Effector memory CD4-positive, alpha-beta T cell (primary cell): ENCODE measurements at places on chromosomes 12 and 14.

- peaks cover 17% of the 10 kb centered on the region for H3K27me3 ChIP-seq
- no peak overlapping the region for H3K27ac ChIP-seq
- DNase-seq: no peak
- no peaks in the 10 kb centered on the region for H3K36me3 ChIP-seq
- peaks cover 4% of the 10 kb centered on the region for H3K4me1 ChIP-seq
Observed at GRCh38 chr14:103217538-103217937, 94.3 kb downstream of the TNFAIP2 start.

- no peak overlapping the region for H3K27ac ChIP-seq
- H3K27me3 ChIP-seq: no peaks in the 10 kb centered on the region
Observed at GRCh38 chr12:96054244-96054610, 18.8 kb upstream of the LTA4H start.

GRCh38 chr12:51511546-51512260 lies 79.3 kb upstream of the SCN8A start:
- no peak for DNase-seq
- no peaks in the 10 kb centered on the region for H3K27me3 ChIP-seq
- no peaks in the 10 kb centered on the region for H3K36me3 ChIP-seq

DNA sequence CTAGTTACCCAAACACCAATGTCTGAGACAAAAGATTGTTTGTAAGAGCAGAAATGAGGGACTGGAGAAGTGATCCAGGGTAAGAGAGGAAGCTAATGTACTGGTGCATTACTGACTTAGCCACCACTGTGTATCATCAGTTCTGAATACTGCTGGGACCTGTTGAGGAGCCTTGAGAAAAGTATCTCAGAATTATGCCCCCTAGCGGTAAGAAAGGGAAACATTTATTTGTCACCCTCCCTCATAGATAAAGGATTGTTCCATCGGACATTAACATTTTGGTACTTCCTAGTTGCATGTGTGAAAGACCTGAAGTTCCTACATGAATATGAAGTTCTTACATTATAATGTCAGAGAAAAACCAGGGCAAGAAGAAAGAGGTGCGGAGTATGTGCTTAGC lies 612.5 kb downstream of the FSCB start:
- no peak for DNase-seq
- H3K27ac ChIP-seq: no peak overlapping the region
- H3K27me3 ChIP-seq: no peaks in the 10 kb centered on the region

DNA sequence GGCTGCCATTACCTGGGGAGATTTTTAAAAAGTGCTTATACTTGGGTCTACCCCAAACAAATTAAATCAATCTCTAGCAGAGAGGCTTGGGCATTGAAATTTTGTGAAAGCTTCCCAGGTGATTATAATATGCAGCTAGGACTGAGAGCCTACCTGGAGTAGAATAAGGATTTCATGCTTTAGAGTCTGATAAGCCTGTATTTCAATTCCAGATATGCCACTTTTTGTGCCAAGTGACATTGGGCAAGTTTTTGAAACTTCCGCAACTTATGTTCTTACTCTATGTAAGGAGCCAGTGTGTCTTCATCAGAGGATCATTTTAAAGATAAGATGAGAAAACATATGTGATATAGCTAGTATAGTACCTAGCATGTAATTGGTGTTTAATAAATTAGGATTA lies 159.8 kb upstream of the LRIG3 start:
- no peak overlapping the region for H3K4me3 ChIP-seq
- no peaks in the 10 kb centered on the region for H3K4me1 ChIP-seq
- no peak overlapping the region for H3K27ac ChIP-seq
- no peak for DNase-seq
- H3K36me3 ChIP-seq: no peaks in the 10 kb centered on the region
